ENCODE measurements at places on chromosomes 11 and 22.

GRCh38 chr22:39718921-39719475, 148.4 kb downstream of the CACNA1I start:
- DNase-seq, result peak; percentile 17

GRCh38 chr11:65288706-65289536, 25.7 kb upstream of the CDC42EP2 start:
- DNase-seq, result no peak

DNA sequence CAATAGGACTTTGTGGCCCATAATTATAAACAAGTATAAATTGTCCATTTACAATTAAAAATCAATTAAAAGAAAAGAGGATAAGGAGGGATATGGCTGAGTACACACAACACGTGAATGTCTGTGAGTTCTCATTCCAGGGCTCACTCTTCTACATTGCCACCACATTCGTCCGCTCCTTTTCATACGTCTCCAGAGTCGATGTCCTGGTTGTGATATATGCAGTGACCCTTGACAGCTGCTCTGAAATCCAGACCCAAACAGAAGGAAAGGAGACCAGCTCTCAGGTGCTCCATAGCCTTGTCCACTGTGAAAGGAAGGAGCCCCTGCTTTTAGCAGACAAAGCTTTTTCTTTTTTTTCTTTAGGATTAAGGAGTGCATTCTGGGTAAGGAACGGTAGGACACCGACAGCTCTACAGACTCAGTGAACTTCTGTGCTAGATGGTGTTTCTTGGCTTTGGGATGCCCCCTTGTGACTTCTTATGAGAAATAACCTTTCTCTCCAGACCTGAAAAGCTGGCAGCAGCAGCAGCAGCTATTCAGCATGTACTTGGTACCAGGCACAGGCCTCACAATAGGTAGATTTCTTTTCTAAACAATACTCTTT, 19.7 kb upstream of the DNAJB13 start:
- no peak for DNase-seq

- no peak for DNase-seq
Observed at GRCh38 chr22:22849640-22850610, 37.7 kb upstream of the IGLL5 start.

- no peak for DNase-seq
Observed at GRCh38 chr22:44783581-44783980, 31.2 kb downstream of the ARHGAP8 start.

DNA sequence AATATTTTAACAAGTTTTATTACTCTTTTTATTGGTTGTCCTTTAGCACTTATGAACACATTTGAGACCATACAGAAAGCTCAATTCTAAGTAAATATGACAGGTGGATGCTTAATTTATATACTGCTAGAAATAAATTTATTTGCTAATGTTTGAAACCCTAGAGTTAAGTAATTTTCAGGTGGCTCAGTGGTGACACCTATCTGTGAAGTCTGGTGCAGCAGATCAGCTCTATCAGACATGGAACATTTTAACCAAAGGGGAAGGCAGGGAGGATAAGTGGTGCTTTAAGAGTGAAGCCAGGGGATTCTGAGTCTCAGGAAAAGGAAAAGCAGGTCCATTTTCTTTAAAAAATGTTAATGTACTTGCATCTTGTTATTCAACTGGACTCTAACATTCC, 175.8 kb downstream of the DSCAML1 start:
- DNase-seq, result no peak
